ENCODE measurements at places on chromosomes 1 and 21.

DNA sequence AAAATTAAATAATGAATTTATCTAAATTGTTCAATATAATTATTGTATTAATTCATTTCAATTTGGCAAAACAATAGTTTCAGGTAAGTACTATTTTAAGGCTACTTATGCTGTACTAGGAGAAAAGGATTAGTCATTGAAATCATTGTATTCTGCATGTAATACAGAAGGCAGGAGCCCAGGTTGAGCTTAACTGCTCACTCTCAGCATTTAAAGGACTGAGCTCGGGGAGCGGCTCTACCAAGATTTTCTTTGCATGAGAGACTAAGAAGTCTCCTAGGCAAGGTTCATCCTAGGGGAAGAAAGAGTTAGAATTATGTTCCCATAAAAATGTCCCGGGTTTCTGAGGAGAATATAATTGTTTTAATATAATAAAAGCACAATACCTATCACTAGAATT, 112.5 kb downstream of the CYYR1 start:
- no peak for DNase-seq

- no peak for DNase-seq
Observed at GRCh38 chr1:167082511-167083027, 7.6 kb downstream of the GPA33 start.

- no peak for DNase-seq
Observed at GRCh38 chr1:181783208-181783607, 278.3 kb downstream of the ZNF648 start.

DNA sequence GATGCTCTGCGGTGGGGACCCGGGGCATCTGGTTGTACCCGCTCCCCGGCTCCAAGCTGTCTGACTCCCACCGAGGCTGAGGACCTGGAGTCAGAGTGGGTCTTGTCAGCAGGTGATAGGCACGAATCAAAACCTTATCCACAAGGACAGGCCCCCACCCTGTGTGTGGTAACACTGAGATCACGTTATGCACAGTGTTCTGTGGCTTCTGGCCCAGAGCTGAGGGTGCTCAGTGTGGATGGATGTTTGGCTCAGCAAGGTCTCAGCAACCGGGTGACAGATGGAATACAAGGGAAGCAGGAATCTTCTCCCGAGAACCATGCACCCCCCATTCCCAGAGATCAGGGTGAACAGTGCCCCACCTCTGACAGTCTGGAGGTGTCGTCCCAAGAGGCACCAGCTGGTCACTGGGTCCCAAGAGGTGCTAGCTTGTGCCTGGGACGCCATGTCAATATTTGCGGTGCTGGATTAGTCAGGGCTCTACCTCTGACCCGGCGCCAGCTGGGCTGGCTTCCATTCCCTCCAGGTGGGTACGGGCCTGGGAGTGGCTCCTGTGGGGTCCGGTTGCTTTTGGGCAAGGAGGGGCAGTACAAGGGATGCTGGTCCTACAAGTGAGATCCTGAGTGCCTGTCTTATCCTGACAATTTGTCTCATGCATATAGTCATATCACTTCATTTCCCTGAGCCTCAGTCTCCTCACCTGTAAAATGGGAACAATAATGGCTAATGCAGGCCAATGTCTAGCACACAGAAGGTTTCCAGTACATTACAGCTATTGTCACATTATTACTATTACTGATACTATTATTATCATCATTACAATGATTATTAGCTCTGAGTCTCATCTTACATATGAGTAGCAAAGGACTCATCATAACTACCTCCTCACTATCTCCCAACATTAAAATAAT, 957 bp downstream of the CAPN9 start:
- no peak for DNase-seq

GRCh38 chr1:164562511-164562910, 3.5 kb downstream of the PBX1 start:
- no peak for DNase-seq

- no peak for DNase-seq
Observed at GRCh38 chr1:52111492-52111891, 30.4 kb upstream of the ZFYVE9 start.

- no peak for DNase-seq
Observed at GRCh38 chr1:208933984-208934525, 649.5 kb upstream of the CAMK1G start.

- DNase-seq = no peak
Observed at GRCh38 chr1:18299441-18300338, 181.0 kb upstream of the KLHDC7A start.

GRCh38 chr1:213884942-213885341, 102.8 kb upstream of the PROX1 start:
- DNase-seq = no peak

Data from cortex of kidney (tissue), 1 donor.